Tongue (tissue), 3 donors: ENCODE measurements at places on chromosomes 13 and 19. TPM values are rescaled to one million over a fixed set of nuclear protein-coding genes. Genes with fewer than 3 reads are reported as not detected.
A peak's percentile ranks its signal among the peaks of the same experiment; 100 is the strongest.

The CABP5 gene
- not detected for total RNA-seq

The RINL gene
- 7.1 TPM for total RNA-seq

The SHISA2 gene
- total RNA-seq, result 116 TPM

The CYP4F3 gene
- 1.4 TPM for total RNA-seq

The TNFSF11 gene
- 1.3 TPM for total RNA-seq

The KLK12 gene
- 7.2 TPM for total RNA-seq

The MEDAG gene
- 4.1 TPM for total RNA-seq

GRCh38 chr13:46605076-46605824, 52.3 kb downstream of the LRCH1 start:
- DNase-seq, result peak; percentile 64

DNA sequence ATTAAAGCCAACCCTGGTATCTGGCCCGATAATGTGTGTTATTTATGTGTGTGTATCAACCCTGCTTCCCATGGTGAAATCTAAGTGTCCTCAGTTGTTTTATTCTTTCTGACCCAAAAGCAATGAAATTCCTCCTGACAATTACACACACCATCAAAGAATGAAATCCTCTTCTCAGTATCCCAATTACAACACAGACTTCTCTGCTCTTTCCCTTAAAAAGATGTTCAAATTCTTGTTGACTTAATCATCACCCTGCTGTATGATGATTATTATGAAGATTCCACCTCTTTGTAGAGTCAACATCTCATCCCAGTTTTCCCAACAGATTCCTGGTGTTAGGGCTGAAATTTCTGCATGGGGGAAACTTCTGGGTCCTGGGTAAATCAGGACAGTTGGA, 8.9 kb upstream of the TRPC4 start:
- no peak for DNase-seq

- peak; percentile 40 for DNase-seq
These were observed 61.8 kb downstream of the AKAP11 start for GRCh38 chr13:42333613-42334328.

DNA sequence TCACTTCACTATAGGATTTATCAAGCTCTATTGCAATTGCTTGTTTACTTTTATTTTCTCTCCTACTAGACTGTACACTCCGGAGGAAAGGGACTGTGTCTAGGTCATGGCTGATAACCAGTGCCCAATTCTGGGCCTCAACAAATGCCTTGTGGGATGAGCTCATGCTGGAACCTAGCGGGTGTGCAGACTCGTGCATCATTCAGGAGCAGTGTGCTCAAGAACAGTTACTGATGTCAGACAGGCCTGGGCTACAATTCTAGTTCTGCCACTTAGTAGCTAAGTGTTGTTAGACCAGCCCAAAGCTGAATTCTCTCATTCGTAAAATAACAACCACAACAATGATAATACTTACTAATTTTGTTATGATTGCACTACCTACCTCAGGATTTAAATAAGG, 95.4 kb downstream of the CYSLTR2 start:
- DNase-seq, result no peak

DNA sequence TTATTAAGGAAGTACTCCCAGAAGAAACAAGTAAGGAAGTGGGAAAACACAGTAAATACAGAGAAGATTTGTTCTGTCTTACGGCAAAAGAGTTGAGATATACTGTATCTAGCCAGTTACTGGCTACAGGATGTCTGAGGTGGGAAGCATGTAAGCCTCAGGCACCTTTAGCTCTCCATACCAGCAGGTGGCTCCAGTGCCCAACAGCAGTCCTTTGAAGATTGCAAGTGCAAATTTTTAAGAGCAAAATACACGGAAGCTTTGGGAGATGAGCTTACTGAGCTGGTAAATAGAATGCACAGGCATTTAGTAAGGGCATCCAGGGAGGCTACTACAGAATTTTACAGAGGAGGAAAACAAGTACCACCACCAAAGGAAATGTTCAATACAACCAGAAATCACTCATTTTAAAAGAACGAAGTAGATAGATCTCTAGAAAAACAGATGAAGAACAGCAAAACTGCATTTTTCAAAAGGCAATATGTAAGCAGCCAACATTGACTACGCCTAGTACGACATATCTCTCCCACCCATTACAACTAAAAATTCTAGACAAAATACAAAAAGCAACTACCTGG, 57.9 kb upstream of the VSTM2B start:
- peak; percentile 12 for DNase-seq

- no peak for DNase-seq
These were observed 55.5 kb downstream of the EFNB2 start for GRCh38 chr13:106479929-106480328.

DNA sequence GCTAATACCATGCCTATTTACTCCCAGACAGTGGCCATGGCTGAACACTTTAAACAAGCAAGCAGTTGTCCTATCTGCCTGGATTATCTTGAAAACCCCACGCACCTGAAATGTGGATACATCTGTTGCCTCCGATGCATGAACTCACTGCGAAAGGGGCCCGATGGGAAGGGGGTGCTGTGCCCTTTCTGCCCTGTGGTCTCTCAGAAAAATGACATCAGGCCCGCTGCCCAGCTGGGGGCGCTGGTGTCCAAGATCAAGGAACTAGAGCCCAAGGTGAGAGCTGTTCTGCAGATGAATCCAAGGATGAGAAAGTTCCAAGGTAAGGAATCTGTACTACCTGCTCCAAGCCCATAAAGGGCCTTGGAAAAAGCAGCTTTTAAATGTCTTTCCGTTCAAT, 8.6 kb downstream of the RFPL4AL1 start:
- no peak for DNase-seq

DNA sequence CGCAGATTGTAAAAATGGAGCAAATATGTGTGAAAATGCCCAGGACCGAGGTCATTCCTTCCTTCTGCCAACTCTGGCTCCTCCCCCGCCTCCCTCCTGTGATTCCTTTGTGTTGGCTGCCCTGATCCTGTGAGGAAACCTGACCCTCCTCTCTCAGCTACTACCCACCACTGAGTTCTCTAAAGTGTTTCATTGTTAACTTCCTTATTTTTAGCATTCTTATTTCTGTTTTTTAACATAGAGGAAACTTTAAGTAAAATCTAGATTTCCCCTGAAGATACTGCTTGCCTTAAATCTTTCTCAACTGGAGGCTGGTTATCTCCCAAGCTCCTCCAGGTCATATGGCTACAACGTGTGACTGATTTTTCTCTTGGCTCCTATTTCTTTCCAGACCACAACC, 21.7 kb upstream of the FBXL3 start:
- DNase-seq, result no peak

DNA sequence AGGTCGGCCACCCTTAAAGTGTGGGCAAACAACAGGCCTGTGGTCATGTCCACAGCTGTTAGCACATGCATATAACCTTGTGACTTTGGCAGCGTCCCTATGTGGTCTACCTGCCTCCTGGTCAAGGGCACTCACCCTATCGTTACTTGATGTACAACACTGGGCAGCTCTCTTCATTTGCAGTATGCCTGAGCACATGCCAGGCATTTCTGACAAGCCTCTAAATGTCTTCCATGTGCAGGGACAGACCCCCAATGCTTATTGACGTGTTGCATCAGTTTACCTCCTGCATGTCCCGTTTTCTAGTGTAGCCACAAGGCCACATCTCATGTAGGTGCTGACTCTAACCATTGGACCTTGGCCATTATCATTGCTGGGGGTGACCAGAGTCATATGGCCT, 731.7 kb upstream of the MIR17HG start:
- DNase-seq, result no peak

DNA sequence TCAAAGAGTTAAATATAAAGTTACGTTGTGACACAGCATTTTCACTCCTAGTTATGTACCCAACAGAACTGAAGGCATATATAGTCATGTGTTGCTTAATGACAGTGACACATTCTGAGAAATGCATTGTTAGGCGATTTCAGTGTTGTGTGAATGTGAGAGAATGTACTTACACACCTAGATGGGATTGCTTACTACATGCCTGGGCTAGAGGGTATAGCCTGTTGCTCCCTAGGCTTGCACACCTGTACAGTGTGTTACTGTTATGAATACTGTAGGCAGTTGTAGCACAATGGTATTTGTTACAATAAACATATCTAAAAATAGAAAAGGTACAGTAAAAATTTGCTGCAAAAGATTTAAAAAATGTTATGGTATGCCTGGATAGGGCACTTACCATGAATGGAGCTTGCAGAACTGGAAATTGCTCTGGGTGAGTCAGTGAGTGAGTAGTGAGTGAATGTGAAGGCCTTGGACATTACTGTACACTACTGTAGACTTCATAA, 89.2 kb downstream of the DHRS12 start:
- DNase-seq, result no peak

DNA sequence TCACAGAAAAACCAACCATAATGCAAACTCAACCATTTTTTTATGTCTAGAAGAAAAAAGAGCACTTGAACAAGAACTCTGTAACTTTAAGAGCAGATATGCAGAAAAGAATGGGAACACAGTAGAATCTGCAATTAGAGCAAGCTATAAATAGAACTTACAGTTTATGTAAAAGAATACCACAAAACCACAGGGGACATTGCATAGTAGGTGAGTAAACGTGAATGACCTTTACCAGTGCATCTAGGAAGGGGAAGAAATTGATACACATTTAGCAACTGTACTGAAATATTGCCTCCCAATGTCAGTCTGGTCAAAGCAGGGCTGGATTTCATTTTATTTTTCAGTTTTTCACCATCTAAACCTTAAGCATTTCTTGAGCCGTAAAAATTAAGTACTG, 242.2 kb upstream of the EDNRB start:
- no peak for DNase-seq

DNA sequence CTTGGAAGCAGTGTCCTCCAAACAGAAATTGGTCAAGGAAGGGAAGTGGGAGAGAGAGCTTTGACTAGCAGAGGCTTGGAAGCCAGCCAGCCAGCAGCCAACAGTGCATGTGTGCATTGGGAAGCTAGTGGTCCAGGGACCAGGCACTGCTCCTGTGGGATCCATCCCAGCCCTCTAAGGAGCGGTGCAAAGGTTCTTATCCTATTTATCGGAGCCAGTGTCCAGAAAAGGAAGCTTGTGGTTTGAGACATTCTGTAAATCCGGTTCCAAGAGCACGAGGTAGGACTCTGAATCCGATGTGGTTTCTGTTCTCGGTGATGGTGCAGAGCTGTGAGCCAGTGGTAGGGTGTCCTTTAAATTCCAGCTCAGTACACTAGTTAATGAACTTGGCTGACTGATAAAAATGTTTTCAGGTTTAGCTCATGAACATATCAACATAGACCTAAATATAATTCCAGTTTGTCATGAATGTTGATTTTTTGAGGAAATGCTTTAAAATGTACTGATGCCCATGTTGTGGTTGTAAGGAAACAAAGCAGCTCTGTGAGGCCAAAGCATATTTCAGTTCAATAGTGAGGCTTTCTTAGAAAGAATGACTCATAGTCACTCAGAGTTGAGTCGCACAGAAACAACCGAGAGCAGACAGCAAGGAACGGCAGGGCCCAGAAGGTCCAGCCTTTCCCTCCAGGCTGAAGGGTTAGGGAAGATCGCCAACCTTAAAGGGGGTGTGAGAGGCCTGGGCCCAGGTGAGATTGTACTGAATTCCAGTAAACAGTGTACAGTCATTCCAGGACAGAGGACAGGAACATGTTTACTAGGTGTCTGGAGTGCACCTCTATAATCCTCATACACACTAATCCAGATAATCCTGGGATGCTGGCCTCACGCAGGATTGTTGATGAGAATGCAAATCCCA, 21.5 kb upstream of the GARRE1 start:
- DNase-seq, result peak; percentile 35

DNA sequence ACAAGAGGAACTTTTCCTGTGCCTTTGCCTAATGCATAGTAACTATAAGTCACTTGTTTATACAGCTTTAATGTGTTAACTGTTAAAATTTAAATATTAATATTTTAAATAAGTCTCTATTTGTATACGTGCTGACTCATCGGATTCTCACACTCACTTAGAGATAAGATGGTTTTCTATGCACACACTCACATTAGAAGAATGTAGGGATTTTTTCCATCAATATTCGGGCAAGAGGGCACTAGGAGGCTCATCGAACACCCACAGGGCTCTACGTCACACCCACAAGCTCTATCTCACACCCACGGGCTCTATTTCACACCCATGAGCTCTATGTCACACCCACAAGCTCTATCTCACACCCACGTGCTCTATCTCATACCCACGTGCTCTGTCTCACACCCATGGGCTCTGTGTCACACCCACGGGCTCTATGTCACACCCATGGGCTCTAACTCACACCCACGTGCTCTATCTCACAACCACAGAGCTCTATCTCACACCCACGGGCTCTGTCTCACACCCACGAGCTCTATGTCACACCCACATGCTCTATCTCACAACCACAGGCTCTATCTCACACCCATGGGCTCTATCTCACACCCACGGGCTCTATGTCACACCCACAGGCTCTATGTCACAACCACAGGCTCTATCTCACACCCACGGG, 73.4 kb downstream of the COL4A2 start:
- DNase-seq, result no peak

DNA sequence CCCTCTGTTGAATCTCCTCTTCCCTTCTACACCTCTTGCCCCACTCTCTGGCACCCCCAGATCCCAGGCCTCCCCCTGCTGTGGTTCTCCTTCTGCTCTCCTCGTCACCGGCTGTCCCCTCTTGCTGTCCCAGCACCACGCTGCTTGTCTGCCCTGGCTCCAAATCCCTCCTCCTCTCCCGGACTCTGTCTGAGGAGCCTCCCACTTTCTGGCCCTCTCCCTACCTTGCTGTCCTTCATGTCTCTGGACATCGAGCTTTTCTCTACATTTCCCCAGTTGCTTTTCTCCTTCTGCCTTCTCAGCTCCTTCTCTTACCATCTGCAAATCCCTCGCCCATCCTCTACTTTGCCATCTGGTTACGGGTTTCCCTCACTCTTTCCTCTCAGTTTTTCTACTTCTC, 1.2 kb downstream of the ZNF347 start:
- DNase-seq, result peak; percentile 45

- DNase-seq, result peak; percentile 58
These were observed 3.8 kb upstream of the ZNF626 start for GRCh38 chr19:20664901-20665781.

DNA sequence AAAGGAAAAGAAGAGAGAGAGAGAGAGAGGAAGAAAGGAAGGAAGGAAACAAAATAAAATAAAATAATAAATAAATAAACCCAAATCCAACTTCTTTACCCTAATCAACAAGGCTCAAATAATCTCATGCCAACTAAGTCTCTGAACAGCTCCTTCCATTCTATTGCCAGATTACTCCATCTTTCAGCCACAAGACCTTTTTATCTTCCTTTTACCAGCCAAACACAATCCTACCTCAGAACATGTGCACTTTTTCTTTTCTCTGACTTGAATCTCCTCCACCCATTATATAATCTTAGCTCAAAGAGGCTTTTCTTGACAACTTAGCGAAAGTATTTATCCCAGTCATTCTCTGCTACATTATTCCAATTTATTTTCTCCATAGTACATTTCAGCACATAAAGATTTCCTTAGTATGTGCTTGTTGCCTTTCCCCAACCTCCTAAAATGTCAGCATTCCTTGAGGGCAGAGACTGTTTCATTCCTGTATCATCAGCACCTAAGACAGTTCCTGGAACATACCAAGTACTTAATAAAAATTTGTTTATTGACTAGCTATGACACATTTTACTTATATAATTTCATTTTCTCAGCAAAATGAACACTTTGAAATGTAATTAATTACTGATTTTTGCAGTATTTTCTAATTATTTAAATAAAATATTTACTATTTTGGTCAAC, 33.5 kb upstream of the USPL1 start:
- DNase-seq, result no peak

GRCh38 chr19:2624537-2625091, 77.9 kb downstream of the GNG7 start:
- DNase-seq, result no peak
